ENCODE measurements at places on chromosomes 5 and 9.

DNA sequence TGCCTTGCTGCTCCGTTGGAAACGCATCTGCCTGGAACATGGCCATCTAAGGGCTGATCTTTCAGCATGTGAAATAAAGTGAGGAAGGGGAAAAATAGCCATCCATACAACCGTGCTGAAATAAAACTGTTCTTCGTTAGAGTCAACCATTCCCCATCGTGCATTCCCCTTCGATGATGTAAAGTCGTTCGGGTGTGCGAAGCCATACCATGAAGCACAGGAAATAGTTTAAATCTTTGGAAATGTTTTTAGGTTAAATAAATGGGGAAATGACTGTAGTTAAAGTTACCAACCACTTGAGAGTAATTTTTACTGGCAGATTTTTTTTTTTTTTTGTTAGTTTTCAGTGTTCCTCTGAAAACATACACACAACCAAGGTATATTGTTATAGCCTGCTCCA, 302.5 kb downstream of the SH3GL2 start:
- H3K36me3 ChIP-seq = no peaks in the 10 kb centered on the region
- H3K27me3 ChIP-seq = no peaks in the 10 kb centered on the region
- no peak overlapping the region for H3K27ac ChIP-seq
- H3K4me1 ChIP-seq = no peaks in the 10 kb centered on the region
- no peak overlapping the region for H3K4me3 ChIP-seq
- no peak for DNase-seq

GRCh38 chr5:72206994-72207393, 99.7 kb downstream of the MAP1B start:
- DNase-seq = no peak
- no peak overlapping the region for H3K4me3 ChIP-seq
- H3K27me3 ChIP-seq = no peaks in the 10 kb centered on the region

DNA sequence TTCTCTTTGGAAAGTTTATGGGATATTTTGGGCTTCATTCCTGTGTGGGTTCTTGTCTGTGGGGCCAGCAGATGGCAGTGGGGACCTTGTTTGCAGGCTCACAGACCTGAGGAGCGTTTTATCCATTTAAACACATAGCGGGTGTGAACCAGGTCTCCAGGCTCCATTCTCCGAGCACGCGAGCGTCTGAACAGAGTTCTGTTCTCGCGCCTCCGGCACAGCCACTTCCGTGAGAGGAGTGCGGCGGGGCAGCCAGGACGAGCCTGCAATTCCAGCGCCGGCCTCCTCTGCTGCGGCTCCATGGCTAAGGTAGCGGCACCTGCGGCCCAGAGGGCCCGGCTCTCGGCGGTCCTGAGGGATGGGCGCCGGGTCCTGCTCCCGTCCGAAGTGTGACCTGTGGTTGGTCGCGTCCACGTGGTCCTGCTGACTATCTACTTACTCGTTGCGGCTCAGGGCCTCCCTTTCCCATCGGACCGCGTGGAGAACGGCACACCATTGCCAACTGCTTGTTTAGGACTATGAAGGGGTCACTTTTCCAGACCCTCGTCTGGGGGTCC, 7.3 kb downstream of the NRARP start:
- peaks cover 42% of the 10 kb centered on the region for H3K27me3 ChIP-seq
- no peak for DNase-seq
- peaks cover 9% of the 10 kb centered on the region for H3K4me1 ChIP-seq
- H3K36me3 ChIP-seq = no peaks in the 10 kb centered on the region

GRCh38 chr5:79111960-79112702, 522 bp downstream of the BHMT start:
- no peak overlapping the region for H3K4me3 ChIP-seq
- H3K27ac ChIP-seq = no peak overlapping the region
- no peaks in the 10 kb centered on the region for H3K4me1 ChIP-seq
- peaks cover 56% of the 10 kb centered on the region for H3K27me3 ChIP-seq

DNA sequence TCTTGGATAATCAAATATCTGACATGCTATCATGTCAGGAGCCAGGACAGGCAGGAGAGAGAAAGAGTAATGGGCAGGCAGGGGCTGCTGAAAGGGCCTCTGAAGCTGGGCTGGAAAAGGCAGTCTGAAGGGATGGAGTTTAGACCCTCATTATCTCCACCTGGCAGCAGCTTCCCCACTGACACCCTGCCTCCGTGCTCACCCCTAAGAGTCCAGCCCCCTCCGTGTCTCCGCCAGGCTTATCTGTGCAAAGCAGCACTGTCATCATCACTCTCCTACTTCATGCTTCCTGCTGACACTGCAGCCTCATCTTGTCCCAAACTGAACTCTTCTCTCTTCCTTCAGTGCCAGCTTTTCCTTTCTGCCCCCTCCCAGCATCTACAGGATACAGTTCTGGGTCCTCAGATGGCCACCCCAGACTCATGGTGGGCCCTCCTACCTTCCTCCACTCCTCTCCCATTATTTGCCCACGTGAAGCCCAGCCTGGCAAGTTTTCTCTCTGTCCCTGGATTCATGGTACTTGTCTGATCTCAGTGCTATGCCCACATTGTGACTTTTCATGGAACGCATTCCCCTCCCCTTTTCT, 70.9 kb upstream of the KLF9 start:
- H3K36me3 ChIP-seq = no peaks in the 10 kb centered on the region
- H3K4me3 ChIP-seq = no peak overlapping the region
- H3K4me1 ChIP-seq = peaks cover 5% of the 10 kb centered on the region
- H3K27ac ChIP-seq = no peak overlapping the region
- H3K27me3 ChIP-seq = no peaks in the 10 kb centered on the region
- DNase-seq = no peak

DNA sequence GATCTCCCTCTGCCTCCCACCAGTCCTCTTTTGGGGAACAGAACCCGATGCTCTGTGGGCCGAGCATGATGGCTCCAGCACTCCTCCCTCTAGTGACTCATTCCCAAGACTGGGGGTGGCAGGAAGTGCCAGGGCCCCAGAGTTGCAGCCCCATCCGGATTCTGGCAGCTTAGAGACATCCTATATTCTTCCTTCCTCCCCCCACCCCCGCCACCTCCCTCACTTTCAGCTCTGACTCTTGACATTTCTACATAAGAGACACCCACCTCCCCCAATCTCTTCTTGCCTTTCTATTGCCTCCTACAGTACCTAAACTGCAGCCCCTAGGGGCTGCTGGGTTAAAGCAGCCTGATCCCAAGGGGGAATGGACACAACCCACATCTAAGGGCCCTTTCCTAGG, 47.1 kb upstream of the MATR3 start:
- H3K4me3 ChIP-seq = peak overlapping the region; percentile 41
- peaks cover 24% of the 10 kb centered on the region for H3K4me1 ChIP-seq
- H3K27ac ChIP-seq = peak overlapping the region; percentile 92
- DNase-seq = peak; percentile 67
- peaks cover 1% of the 10 kb centered on the region for H3K27me3 ChIP-seq

GRCh38 chr5:81014348-81014747, 54.2 kb downstream of the RASGRF2 start:
- H3K4me3 ChIP-seq = no peak overlapping the region
- H3K27me3 ChIP-seq = no peaks in the 10 kb centered on the region
- H3K27ac ChIP-seq = peak overlapping the region; percentile 53
- peaks cover 6% of the 10 kb centered on the region for H3K36me3 ChIP-seq
- peaks cover 77% of the 10 kb centered on the region for H3K4me1 ChIP-seq
